ENCODE measurements at places on chromosomes 3 and 15. TPM values are rescaled to one million over a fixed set of nuclear protein-coding genes. Genes with fewer than 3 reads are reported as not detected.

The STRA6 gene
- 0.64 TPM for polyA plus RNA-seq

The CPLX3 gene
- polyA plus RNA-seq: not detected

The CFAP92 gene
- 3.8 TPM for polyA plus RNA-seq

The SLC22A14 gene
- polyA plus RNA-seq: not detected

The PRSS50 gene
- polyA plus RNA-seq: 0.23 TPM

The GPR15 gene
- not detected for polyA plus RNA-seq

The SNTN gene
- polyA plus RNA-seq: not detected

The CLEC3B gene
- polyA plus RNA-seq: 12.2 TPM

The TOPAZ1 gene
- not detected for polyA plus RNA-seq

The ATP13A5 gene
- 0.07 TPM for polyA plus RNA-seq

The CELF6 gene
- 3.2 TPM for polyA plus RNA-seq

The SLC12A8 gene
- polyA plus RNA-seq: 0.57 TPM

The GPR149 gene
- not detected for polyA plus RNA-seq

The TGM4 gene
- not detected for polyA plus RNA-seq

The SPSB4 gene
- 0.07 TPM for polyA plus RNA-seq

The COL8A1 gene
- 27.3 TPM for polyA plus RNA-seq

The CFAP20DC gene
- polyA plus RNA-seq: 2.4 TPM

The CISH gene
- 6.5 TPM for polyA plus RNA-seq

The FAM240A gene
- polyA plus RNA-seq: not detected

The MYRIP gene
- 5.5 TPM for polyA plus RNA-seq

The SYNPR gene
- polyA plus RNA-seq: not detected

The UBL7 gene
- 34.3 TPM for polyA plus RNA-seq

The CCDC13 gene
- polyA plus RNA-seq: 1.6 TPM

The RASGRF1 gene
- 0.90 TPM for polyA plus RNA-seq

The RAB6B gene
- polyA plus RNA-seq: 9.1 TPM
